ENCODE measurements at places on chromosomes 4 and X.
A peak's percentile ranks its signal among the peaks of the same experiment; 100 is the strongest.

- no peak for DNase-seq
Measured at GRCh38 chr4:53902786-53903185, 161.6 kb downstream of the CHIC2 start.

GRCh38 chr4:3641501-3641900, 109.3 kb upstream of the LRPAP1 start:
- no peak for DNase-seq

GRCh38 chr4:138242834-138243156, 646 bp upstream of the SLC7A11 start:
- no peak for DNase-seq

GRCh38 chrX:7943600-7944245, 16.5 kb upstream of the PNPLA4 start:
- no peak for DNase-seq

DNA sequence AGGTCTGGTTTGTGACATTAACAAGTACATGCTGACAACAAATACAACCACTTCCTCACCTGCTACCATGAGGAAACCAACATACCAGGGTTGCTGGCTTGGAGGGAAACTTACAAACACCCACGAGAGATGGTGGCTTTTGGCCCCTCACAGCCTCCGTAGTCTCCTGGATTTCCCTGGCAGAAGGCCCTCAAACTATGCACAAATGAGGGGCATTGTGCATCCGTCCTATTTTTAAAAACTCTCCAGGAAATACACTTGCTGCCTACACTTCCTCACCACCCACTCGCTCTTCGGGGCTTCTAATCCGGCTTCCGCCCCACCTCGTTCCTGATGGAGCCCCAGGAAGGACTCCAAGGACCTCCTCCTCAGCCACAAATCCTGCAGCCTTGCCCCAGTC, 355.0 kb upstream of the GATB start:
- peak; percentile 48 for DNase-seq

- no peak for DNase-seq
Measured at GRCh38 chrX:50913520-50913919, 3.0 kb downstream of the BMP15 start.

DNA sequence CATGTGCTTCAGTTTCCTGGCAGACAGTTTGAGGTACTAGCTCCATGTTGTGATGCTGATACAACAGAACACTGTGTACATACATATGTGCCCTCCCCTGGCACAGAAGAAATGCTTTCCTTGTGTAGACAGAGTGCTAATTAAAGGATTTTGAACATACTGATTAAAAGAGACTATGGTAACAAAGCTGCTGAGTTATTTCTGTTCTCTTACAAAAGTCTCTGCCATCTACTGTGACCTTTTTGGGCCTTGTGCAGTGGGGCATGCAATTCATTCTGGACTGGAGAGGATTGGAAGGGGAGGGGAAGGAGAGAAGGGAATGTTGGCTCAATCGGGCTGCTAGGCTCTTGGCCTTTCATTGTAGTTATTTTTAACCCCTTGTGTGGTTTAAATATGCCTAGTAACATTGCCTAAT, 6.0 kb downstream of the PDLIM5 start:
- no peak for DNase-seq

DNA sequence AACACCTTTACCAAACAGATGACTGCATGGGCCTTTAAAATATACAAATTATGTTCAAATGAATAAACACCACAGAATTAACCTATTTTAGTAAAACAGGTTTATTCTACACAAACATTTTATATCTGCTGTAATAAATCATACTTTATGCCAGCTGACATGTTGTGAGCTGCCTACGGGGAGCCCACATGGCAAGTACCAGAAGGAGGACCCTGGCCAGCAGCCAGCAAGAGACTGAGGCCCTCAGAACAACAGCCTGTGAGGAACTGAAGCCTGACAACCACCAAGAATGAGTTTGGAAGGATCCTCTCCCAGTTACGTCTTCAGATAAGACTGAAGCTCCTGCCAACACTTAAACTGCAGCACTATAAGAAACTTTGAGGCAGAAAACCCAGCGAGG, 377.0 kb downstream of the PDGFC start:
- DNase-seq = peak; percentile 41

GRCh38 chr4:21790438-21791029, 158.0 kb downstream of the KCNIP4 start:
- no peak for DNase-seq

GRCh38 chrX:129600981-129601424, 53.8 kb downstream of the APLN start:
- DNase-seq = peak; percentile 50

- DNase-seq = no peak
Measured at GRCh38 chr4:98510757-98511517, 147.5 kb downstream of the TSPAN5 start.

DNA sequence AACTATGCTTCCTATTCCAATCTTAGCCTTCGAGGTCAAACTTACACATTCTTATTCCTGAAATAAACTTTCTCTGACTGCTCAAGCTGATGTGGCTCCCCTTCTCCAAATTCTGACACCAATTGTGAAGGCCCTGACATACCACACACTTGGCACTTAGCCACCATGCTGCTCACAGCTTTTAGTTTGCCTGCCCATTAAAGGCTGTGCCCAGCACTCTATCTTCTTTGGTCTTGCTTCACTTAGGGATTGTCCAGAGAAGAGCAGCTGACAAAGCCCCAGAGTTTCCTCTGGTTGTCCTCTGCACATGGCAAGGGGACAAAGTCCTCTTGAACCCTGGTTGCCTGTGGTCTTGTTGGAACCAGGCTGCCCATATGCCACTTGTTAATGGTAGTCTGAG, 126.1 kb downstream of the ARHGEF9 start:
- no peak for DNase-seq

DNA sequence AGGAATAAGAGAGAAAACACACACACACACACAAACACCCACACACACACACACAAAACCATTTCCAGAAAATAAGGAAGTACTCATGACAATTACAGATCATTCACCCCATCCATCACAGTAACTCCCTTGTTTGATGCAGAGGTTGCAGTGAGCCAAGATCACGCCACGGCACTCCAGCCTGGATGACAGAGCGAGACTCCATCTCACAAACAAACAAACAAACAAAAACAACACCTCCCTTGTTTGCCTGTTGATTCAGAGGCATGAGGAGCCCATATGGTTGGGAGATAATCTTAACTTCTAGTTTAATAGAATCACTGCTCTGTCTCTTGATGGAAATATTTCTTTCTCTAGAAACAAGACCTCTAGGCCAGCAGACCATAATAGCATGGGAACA, 2043.5 kb upstream of the AGA start:
- DNase-seq = no peak

DNA sequence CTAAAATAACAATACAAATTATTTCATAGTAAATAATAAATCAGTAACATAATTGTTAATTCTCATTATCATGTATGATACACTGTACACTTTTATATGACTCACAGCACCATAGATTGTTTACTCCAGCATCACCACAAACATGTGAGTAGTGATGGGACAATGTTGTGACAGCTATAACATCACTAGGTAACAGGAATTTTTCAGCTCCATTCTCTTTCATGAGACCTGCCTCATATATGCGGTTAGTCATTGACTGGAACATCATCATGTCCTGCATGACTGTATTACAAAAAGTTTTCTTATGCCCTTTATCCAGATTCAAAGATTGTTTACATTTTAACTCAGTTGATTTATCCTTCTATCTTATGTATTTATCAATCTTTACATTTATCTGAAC, 1530.0 kb downstream of the PCDH18 start:
- no peak for DNase-seq

DNA sequence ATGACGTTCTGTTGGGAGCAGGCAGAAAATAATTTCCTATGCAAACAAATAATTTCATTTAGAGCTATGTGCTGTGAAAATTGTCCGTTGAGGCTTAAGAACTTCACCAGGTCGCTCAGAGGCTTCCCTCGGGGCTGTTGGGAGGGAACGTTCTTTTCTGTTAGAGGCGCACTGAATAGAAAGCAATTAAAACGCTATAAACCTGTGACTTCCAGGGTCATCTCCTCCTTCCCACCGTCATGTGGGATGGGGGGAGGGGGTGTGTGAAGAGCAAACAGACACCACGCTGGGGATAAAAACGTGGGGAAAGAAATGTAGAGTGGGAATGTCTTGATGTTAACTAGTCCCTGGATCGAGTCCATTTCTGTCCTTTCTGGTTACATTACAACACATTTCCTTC, 35.2 kb upstream of the ZNF518B start:
- peak; percentile 65 for DNase-seq

GRCh38 chrX:23505531-23506303, 161.6 kb upstream of the PRDX4 start:
- no peak for DNase-seq

DNA sequence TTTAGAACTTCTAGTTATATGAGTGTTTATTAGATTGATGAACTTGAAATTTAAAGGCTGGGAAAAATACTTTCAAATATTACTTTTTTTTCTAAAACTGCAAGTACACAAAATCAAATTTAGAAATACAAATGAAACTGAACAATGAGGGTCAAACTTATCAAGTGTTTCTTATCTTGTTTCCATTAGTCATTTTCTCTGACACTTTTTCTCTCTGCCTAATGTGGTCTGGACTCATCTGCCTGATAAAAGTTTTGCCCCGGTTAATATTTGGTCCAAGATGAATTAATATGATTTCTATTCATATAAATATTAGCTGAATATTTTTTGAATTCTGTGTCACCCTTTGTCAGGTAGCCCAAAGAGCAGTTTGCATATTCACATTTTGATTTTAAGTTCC, 8.7 kb upstream of the HPGDS start:
- DNase-seq = no peak

- DNase-seq = no peak
Measured at GRCh38 chr4:186015212-186015817, 53.6 kb upstream of the TLR3 start.

- DNase-seq = no peak
Measured at GRCh38 chr4:175818406-175818805, 6.3 kb upstream of the GPM6A start.

- DNase-seq = no peak
Measured at GRCh38 chr4:16139066-16139945, 55.5 kb upstream of the PROM1 start.
